ENCODE measurements at places on chromosomes 4 and X. TPM values are rescaled to one million over a fixed set of nuclear protein-coding genes. Genes with fewer than 3 reads are reported as not detected.
A peak's percentile ranks its signal among the peaks of the same experiment; 100 is the strongest.

DNA sequence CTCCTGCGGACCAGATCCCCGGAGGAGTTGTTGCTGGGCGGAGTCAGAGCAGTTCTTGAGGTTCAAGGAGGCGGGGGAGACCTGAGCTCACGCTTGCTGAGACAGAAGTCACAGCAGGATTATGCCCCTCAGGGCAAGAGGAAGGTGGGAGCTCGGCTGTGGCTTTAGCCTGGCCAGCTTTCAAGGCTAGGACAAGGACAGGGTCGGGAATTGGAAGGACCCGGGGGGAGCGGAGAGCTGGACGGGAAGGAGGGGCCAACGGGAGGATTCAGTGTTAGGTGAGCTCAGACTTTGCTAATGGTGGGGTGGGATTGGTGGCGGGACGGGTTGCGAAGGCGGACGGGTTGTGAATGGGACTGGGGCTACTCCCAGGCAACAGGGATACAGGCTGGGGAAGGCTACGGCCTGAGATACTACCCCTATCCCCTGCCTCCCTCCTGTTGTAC, at the start of gene RIBC1:
RIBC1 (plus strand) TSS at position 13 of the 446 bp plus-strand sequence. CDS start 3,404 bp downstream, outside the sequence.
- H3K36me3 ChIP-seq, result peaks cover under 1% of the 10 kb centered on the region
- H3K27me3 ChIP-seq, result no peaks in the 10 kb centered on the region
- peaks cover 19% of the 10 kb centered on the region for H3K4me1 ChIP-seq
- peak within 1 kb of the TSS; percentile 96 for H3K27ac ChIP-seq
- peak; percentile 89 for DNase-seq
- peak within 1 kb of the TSS; percentile 87 for H3K4me3 ChIP-seq

SSX1 gene
- not detected for total RNA-seq

DNA sequence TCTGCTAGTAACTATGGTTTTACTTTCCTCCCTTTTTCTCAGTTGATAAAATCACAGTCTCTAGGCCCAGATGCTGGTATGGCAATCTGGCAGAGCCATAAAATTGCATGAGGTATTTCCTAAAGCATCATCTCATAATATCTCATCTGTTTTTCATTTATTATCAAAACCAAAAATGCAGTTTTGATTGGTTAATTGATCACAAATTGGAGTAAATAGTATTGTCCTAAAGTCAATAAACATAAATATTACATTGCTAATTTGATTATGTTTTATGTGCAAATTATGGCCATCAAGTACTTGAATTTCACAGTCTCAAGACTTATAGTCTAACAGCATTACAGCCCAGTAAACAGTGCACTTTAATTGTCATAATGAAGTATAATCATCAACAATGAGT, 2365.6 kb downstream of the ARAP2 start:
- no peak for DNase-seq
- no peaks in the 10 kb centered on the region for H3K36me3 ChIP-seq
- H3K27me3 ChIP-seq, result no peaks in the 10 kb centered on the region
- H3K4me3 ChIP-seq, result no peak overlapping the region
- no peaks in the 10 kb centered on the region for H3K4me1 ChIP-seq
- no peak overlapping the region for H3K27ac ChIP-seq

- no peak overlapping the region for H3K27ac ChIP-seq
- H3K4me1 ChIP-seq, result no peaks in the 10 kb centered on the region
- H3K36me3 ChIP-seq, result peaks cover 2% of the 10 kb centered on the region
- H3K27me3 ChIP-seq, result peaks cover 2% of the 10 kb centered on the region
- no peak for DNase-seq
Measured at GRCh38 chrX:108091878-108092291, 307 bp downstream of the ATG4A start.

C4orf50 gene
- not detected for total RNA-seq

GRCh38 chr4:55258152-55258865, 87.7 kb upstream of the SRD5A3 start:
- no peak for DNase-seq
- no peaks in the 10 kb centered on the region for H3K36me3 ChIP-seq
- H3K27ac ChIP-seq, result no peak overlapping the region
- H3K4me1 ChIP-seq, result no peaks in the 10 kb centered on the region
- no peak overlapping the region for H3K4me3 ChIP-seq
- no peaks in the 10 kb centered on the region for H3K27me3 ChIP-seq

GRCh38 chr4:81648576-81649275, 177.0 kb upstream of the RASGEF1B start:
- no peaks in the 10 kb centered on the region for H3K36me3 ChIP-seq
- H3K4me3 ChIP-seq, result no peak overlapping the region
- H3K27ac ChIP-seq, result no peak overlapping the region
- H3K4me1 ChIP-seq, result no peaks in the 10 kb centered on the region
- DNase-seq, result no peak
- no peaks in the 10 kb centered on the region for H3K27me3 ChIP-seq

MGAT4D gene
- not detected for total RNA-seq

GRCh38 chrX:48890296-48890925, 7.2 kb downstream of the TIMM17B start:
- peak overlapping the region; percentile 69 for H3K4me3 ChIP-seq
- no peak overlapping the region for H3K27ac ChIP-seq
- peaks cover 4% of the 10 kb centered on the region for H3K4me1 ChIP-seq
- H3K27me3 ChIP-seq, result no peaks in the 10 kb centered on the region
- H3K36me3 ChIP-seq, result peaks cover 3% of the 10 kb centered on the region
- DNase-seq, result peak; percentile 50

DNA sequence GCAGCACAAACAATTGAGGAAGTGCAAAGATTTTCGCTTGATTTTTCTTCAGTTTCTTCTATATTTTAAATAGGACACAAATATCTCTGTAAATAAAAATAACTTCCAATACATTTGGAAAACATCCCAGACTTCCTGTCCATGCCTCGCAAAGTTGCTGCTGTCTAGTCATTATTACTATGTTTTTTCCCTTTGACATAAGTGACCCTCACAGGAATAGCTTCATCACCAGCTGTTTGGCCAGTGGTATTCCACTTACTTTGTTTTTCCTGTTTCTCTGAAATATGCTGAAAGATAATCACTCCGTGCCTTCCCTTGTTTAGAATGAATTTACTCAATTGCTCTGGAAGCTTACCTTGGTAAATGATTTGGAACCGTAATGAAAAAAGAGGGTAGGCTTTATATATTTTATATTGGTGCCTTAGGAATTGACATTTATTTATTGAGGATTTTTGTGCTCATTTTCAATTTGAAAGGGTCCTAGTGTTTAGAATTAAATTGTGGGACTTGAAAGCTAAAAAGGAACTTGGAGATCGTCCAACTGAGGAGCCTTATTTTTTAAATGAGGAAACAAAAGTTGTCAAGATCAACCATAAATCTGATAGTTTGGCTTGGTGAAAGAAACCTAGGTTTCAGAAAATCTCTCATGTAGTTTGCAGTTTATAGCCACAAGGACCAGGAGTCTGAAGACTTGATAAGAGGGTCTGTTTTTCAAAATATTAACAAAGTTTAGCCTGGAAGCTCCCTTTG, 65.6 kb downstream of the CDKL5 start:
- no peaks in the 10 kb centered on the region for H3K27me3 ChIP-seq
- no peak overlapping the region for H3K4me3 ChIP-seq
- no peaks in the 10 kb centered on the region for H3K36me3 ChIP-seq
- H3K4me1 ChIP-seq, result peaks cover 2% of the 10 kb centered on the region

- no peaks in the 10 kb centered on the region for H3K4me1 ChIP-seq
- H3K27ac ChIP-seq, result no peak overlapping the region
- no peaks in the 10 kb centered on the region for H3K36me3 ChIP-seq
- DNase-seq, result no peak
- H3K4me3 ChIP-seq, result no peak overlapping the region
- H3K27me3 ChIP-seq, result peaks cover 18% of the 10 kb centered on the region
Measured at GRCh38 chrX:74300869-74301268, 3.1 kb upstream of the ZCCHC13 start.

GRCh38 chr4:100014616-100015015, 64.5 kb upstream of the H2AZ1 start:
- no peak overlapping the region for H3K4me3 ChIP-seq
- no peaks in the 10 kb centered on the region for H3K36me3 ChIP-seq
- H3K27ac ChIP-seq, result no peak overlapping the region
- DNase-seq, result no peak
- H3K4me1 ChIP-seq, result no peaks in the 10 kb centered on the region

GRCh38 chrX:132017431-132018185, 5.5 kb upstream of the STK26 start:
- H3K36me3 ChIP-seq, result no peaks in the 10 kb centered on the region
- peaks cover 4% of the 10 kb centered on the region for H3K4me1 ChIP-seq
- no peak overlapping the region for H3K4me3 ChIP-seq
- no peak overlapping the region for H3K27ac ChIP-seq

LRIT3 gene
- total RNA-seq, result under 0.01 TPM

DNA sequence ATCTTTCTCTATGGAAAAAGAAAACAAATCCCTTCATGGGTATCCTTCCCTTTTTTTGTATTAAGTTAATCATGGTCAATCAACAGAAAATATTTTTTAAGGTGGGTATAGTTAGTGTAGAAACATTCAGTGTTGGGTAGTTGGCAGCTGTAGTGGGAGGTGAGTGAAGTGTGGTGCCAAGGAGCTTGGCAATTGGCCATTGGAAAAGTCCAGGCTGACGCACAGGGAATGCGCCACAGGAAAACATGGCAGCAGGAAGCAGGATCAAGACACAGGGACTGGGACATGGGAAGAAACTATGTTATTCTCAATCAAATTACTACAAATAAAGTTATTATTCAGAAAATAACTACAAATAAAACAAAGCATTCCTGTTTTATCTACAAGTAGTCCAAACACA, 20.0 kb downstream of the PALLD start:
- no peak overlapping the region for H3K4me3 ChIP-seq
- peaks cover 11% of the 10 kb centered on the region for H3K4me1 ChIP-seq
- no peaks in the 10 kb centered on the region for H3K36me3 ChIP-seq
- no peak overlapping the region for H3K27ac ChIP-seq
- no peaks in the 10 kb centered on the region for H3K27me3 ChIP-seq
- DNase-seq, result no peak

BTC gene
- total RNA-seq, result 0.29 TPM

DNA sequence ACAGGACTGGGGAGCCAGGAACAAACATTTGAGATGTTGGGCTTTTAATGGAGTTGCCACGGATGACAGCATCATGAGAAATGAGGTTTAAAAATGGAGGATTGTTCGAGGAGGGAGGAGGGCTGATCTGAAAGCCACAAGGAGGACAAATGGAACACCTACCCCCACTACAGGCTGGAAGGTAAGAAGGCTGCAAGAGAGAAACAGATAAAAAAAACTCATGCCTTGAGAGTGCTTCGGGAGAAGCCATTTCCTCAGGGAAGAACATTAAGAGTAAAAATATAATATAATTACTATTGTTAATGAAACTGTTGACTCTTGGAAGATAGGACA, 119.5 kb upstream of the MAP9 start:
- no peaks in the 10 kb centered on the region for H3K36me3 ChIP-seq
- no peaks in the 10 kb centered on the region for H3K27me3 ChIP-seq
- H3K4me3 ChIP-seq, result no peak overlapping the region
- DNase-seq, result peak; percentile 37
- H3K27ac ChIP-seq, result no peak overlapping the region
- no peaks in the 10 kb centered on the region for H3K4me1 ChIP-seq

UGT2B7 gene
- not detected for total RNA-seq

- no peak overlapping the region for H3K4me3 ChIP-seq
- H3K27me3 ChIP-seq, result no peaks in the 10 kb centered on the region
Measured at GRCh38 chr4:121307445-121308327, 73.1 kb downstream of the QRFPR start.

DNA sequence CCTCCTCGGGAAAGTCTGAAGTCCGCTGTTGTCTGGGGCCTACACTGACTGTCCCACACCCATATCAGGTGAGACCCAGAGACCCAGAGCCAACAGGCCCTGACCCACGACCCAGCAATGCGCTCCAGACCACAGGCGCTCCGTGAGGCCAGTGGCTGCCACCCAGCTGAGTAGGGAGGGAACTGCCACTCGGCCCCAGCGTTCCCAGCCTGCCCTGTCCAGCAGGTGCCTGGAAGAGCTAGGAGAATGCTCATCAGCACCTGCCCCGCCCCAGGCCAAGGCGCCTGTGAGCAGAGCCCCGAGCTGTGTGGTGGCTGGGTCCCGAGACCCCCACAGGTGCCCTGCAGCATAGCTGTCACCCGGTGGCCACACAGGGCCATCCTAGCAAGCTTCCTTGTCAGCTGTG, 2.7 kb downstream of the SPON2 start:
- H3K27ac ChIP-seq, result no peak overlapping the region
- peaks cover 28% of the 10 kb centered on the region for H3K27me3 ChIP-seq
- peaks cover 6% of the 10 kb centered on the region for H3K4me1 ChIP-seq
- no peak overlapping the region for H3K4me3 ChIP-seq
- DNase-seq, result peak; percentile 73
- H3K36me3 ChIP-seq, result no peaks in the 10 kb centered on the region

DNA sequence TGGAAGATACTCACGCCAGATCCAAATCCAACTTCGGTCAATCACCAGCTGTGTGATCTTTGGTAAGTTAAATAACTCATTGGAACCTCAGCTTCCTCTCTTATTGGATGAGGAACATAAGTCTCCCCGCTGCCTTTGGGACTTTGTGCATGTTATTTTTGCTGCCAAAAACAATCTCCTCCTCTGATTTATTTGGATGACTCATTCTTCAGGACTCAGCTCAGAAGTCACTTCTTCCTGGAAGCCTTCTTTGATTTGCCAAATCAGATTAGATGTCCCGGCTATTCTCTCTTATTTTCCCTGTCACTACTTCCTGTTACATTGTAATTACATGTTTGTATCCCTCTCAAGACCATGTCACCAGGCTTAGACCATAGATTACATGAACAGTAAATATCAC, 138.0 kb upstream of the BOD1L1 start:
- H3K4me1 ChIP-seq, result no peaks in the 10 kb centered on the region
- no peaks in the 10 kb centered on the region for H3K36me3 ChIP-seq
- no peak overlapping the region for H3K4me3 ChIP-seq
- DNase-seq, result no peak
- H3K27ac ChIP-seq, result no peak overlapping the region

DNA sequence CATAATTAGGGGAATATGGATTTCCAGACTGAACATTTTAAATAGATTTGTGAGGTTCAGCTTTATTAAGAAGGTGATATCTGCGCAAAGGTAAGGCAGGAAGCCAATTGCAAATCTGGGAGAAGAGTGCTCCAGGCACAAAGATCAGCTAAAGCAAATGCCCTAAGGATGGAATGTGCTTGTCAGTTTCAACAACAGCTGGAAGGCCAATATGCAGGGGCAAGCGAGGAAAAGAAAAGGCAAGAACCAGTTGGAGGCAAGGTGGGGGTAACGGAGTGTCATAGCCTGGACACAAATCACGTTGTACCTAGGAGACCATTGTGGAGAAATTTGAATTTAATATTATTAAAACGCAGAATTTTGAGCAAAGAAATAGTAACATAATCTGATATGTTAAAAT, 1710.3 kb upstream of the PCDH7 start:
- no peaks in the 10 kb centered on the region for H3K4me1 ChIP-seq
- no peak for DNase-seq
- H3K27me3 ChIP-seq, result no peaks in the 10 kb centered on the region
- no peak overlapping the region for H3K4me3 ChIP-seq
- no peaks in the 10 kb centered on the region for H3K36me3 ChIP-seq
- H3K27ac ChIP-seq, result no peak overlapping the region

GRCh38 chr4:111066887-111067286, 444.0 kb upstream of the PITX2 start:
- no peaks in the 10 kb centered on the region for H3K27me3 ChIP-seq
- H3K4me3 ChIP-seq, result no peak overlapping the region
- peak; percentile 44 for DNase-seq
- H3K27ac ChIP-seq, result peak overlapping the region; percentile 74

- H3K4me3 ChIP-seq, result no peak overlapping the region
- peaks cover 3% of the 10 kb centered on the region for H3K4me1 ChIP-seq
- no peaks in the 10 kb centered on the region for H3K27me3 ChIP-seq
- no peaks in the 10 kb centered on the region for H3K36me3 ChIP-seq
- DNase-seq, result no peak
- no peak overlapping the region for H3K27ac ChIP-seq
Measured at GRCh38 chr4:107870916-107871786, 46.4 kb downstream of the SGMS2 start.

- no peak overlapping the region for H3K4me3 ChIP-seq
- DNase-seq, result no peak
- H3K36me3 ChIP-seq, result no peaks in the 10 kb centered on the region
- H3K4me1 ChIP-seq, result no peaks in the 10 kb centered on the region
- no peak overlapping the region for H3K27ac ChIP-seq
- H3K27me3 ChIP-seq, result no peaks in the 10 kb centered on the region
Measured at GRCh38 chrX:87578978-87579377, 61.4 kb downstream of the KLHL4 start.

CXCL3 gene
- not detected for total RNA-seq
